ENCODE measurements at places on chromosomes 13 and 19.
A peak's percentile ranks its signal among the peaks of the same experiment; 100 is the strongest.

- no peak for DNase-seq
Observed at GRCh38 chr19:389255-389934, 19.6 kb downstream of the C2CD4C start.

DNA sequence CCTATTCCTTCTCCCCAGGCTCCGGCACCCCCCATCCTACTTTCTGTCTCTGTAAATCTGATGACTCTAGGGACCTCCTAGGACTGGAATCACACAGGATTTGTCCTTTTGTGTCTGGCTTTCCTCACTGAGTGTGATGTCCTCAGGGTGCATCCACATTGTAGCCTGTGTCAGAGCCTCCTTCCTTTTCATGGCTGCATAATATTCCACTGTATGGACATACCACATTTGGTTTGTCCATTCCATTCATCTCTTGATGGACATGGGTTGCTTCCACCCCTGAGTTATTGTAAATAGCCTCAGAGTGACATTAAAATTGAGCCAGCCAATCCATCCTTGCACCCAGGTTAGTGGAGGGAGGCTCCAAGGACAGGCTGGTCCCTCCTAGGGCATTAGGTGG is 22.8 kb upstream of the NMRK2 start:
- DNase-seq, result no peak

DNA sequence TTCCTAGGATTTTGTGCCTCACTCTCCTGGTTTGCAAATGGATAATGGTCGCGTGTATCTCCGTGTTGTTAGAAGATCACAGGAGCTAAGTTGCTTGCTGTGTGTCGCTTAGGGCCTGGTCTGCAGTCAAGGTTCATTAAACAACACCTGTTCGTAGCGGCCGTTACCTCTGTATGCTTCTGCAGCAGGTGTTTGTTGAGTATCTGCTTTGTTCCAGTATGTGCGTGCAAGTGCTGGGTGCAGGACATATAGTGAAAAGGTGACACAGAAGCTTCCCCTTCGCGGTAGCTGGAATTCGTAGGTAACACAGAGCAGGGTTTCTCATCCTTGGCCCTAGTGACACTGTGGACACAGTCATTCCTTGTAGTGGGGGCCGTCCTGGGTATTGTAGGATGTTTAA is 5.4 kb downstream of the MED25 start:
- DNase-seq, result no peak

GRCh38 chr13:113526466-113527220 is 36.1 kb upstream of the DCUN1D2 start:
- DNase-seq, result no peak

- no peak for DNase-seq
Observed at GRCh38 chr19:10112037-10112761, 706 bp downstream of the P2RY11 start.

- no peak for DNase-seq
Observed at GRCh38 chr13:104961246-104961645, 1574.2 kb downstream of the EFNB2 start.

DNA sequence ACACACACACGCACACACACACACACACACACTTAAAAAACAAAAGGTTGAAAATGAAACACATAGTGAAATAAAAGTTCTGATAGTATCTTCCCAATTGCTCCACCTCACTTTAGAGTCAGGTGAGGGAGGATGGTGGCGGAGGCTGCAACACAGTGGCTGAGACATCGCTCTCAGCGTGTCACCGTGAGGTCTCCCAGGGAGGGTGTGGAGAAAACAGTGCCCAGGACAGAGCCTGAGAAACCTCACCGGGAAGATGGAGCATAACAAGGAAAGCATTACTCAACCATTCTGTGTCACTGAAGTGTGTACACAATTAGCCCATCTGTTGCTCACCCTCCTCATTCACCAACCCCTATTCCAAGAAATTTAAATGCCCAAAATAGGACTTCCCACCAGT is 111.4 kb upstream of the USP29 start:
- DNase-seq, result no peak

DNA sequence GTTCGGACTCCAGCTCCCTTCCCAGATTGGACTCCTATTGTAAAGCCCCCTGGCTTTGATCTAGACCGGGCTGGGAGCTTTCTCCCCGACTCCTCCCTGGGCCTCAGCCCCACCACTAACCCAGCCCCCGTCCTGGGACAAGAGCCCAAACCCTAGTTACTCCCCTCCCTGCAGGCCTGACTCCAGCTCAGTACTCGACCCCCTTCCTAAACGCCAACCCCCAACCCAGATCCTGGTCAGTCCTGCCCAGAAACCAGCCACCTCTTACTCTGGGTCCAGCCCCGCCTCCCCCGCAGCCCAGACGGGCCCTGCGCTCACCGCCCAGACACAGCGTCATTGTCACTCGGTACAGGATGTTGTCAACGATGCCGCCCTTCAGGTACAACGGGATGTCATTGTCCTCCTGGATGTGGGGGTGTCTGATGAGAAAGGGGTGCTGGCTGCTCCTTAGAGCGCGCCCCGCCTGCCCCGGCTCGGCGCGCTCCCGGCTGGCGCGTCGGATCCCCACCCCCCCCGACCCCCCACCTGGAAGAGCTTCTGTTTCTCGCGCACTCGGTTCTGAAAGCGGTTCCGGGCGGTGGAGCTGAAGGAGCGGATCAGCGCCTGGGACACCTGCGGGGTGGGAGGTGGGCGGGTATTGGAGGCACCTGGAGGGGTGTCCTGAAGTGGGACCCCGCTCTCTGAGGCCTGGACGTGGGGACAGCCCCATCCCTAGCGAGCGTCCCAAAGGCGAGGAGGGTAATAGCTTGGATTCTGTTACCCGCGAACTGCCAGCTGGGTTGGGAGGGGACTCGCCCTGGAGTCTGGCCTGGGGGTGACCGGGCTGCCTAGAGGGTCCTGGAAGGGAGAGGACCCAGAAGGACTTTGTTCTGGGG is 866 bp downstream of the COX7A1 start:
- DNase-seq, result no peak

DNA sequence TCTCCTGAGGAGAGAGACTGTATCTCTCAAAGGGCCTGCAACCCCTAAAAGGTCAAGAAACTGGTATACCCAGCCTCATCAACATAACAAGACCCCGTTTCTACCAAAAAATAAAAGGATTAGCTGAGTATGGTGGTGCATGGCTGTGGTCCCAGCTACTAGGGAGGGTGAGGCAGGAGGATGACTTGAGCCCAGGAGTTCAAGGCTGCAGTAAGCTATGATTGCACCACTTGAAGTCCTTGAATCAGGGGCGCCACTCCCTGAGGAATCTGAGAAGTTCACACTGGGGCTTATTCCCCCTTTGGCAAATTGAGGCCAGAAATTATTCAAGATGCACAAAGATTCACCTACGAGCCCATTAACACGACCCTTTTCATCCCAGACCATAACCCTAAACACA is 83.0 kb downstream of the TSHZ3 start:
- no peak for DNase-seq

DNA sequence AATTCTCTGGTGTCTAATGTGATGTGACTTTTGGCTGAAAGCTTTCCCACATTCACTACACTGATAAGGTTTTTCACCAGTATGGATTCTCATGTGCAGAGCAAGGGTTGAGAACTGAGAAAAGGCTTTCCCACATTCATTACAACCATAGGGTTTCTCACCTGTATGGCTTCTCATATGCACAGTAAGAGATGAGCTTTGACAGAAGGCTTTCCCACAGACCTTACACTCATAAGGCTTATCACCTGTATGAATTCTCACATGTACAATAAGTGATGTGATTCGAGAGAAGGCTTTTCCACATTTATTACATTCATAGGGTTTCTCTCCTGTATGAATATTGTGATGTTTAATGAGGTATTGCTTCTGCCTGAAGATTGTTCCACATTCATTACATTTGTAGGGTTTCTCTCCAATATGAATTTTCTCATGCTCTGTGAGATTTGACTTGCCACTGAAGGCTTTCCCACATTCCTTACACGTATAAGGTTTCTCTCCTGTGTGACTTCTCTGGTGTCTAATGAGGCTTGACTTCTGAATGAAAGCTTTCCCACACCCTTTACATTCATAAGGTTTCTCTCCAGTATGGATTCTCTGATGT is 14.0 kb downstream of the ZNF260 start:
- no peak for DNase-seq

- DNase-seq, result no peak
Observed at GRCh38 chr19:34189917-34190425, 17.7 kb downstream of the LSM14A start.

GRCh38 chr19:46487178-46487801 is 8.4 kb downstream of the PNMA8B start:
- no peak for DNase-seq

DNA sequence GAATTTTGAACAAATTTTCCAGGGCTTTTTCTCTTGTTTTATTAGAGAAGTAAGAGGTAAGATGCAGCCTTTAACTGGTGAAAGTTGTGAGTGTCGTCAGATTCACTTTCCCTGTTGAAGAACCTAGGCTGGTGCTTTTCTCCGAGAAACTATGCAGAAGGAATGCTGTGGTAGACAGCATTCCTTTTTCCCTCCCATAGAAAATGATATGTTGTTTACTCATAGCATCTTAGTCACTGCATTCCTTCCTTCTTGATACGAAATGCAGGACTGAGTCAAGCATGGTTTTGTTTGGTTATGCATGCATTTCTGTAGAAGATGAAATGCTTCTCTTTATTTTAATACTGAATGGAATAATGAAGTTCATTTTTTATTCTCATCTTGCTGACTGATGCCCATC is 3.4 kb downstream of the ITGBL1 start:
- DNase-seq, result peak; percentile 94

- DNase-seq, result no peak
Observed at GRCh38 chr19:18735752-18736151, 52.3 kb downstream of the CRTC1 start.

GRCh38 chr19:10091895-10092641 is 6.0 kb downstream of the SHFL start:
- DNase-seq, result no peak

DNA sequence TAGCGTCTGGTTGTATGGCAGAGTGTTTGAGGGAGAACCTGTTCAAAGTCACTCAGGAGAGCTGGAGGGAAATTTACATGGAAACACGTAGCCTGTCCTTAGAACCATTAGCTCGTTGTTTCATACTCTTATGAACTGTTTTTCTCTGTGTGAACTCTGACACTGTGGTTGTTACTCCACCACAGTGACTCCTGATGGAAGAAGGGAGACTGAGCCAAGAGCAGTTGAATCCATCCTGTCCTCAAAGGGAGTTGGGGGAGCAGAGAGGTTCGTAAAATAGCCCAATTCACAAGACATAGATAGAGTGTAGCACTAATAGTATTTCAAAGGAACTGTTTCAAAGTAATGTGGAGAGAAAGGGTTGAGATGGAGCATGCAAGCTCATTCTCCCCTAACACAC is 964.8 kb downstream of the PCDH9 start:
- DNase-seq, result no peak

GRCh38 chr19:50876456-50876855 is 3.2 kb downstream of the KLK2 start:
- no peak for DNase-seq

GRCh38 chr13:72435251-72435650 is 292.2 kb downstream of the MZT1 start:
- DNase-seq, result no peak

DNA sequence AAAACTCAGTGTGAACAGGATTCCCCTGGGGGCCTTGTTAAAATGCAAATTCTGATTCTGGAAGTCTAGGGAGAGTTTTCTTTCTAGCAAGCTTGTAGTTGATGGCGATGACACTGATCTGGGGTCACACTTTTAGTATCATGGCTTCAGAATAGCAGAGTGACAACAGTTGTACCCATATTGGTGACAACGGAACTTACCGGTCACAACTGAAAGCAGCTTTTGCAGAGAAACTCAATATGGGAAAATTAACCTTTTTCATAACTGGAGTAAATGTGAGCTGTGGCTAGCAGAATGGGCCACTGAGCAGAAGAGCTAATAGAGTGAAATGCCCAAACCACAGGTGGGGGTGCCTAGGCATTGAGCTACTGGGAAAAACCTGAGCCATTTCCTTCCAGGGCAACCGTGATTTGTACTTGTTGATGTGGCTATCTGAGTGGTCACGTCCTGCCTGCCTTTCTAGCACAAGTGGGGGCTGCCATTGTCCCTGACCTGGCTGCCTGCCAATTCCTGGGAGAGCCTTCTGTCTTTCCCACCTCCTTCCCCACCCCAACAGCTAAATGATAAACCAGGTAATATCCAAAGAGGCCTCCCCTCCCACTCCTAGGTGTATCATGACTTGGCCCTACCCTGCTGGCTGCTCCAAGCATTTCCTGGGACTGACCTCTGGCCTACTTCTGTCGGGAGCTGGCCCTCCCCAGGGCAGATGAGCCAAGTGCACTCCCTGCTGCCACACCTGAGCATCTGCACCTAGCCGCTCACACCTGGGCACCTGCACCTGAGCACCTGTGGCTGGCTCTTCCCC is 1.7 kb upstream of the SLC10A2 start:
- DNase-seq, result no peak

DNA sequence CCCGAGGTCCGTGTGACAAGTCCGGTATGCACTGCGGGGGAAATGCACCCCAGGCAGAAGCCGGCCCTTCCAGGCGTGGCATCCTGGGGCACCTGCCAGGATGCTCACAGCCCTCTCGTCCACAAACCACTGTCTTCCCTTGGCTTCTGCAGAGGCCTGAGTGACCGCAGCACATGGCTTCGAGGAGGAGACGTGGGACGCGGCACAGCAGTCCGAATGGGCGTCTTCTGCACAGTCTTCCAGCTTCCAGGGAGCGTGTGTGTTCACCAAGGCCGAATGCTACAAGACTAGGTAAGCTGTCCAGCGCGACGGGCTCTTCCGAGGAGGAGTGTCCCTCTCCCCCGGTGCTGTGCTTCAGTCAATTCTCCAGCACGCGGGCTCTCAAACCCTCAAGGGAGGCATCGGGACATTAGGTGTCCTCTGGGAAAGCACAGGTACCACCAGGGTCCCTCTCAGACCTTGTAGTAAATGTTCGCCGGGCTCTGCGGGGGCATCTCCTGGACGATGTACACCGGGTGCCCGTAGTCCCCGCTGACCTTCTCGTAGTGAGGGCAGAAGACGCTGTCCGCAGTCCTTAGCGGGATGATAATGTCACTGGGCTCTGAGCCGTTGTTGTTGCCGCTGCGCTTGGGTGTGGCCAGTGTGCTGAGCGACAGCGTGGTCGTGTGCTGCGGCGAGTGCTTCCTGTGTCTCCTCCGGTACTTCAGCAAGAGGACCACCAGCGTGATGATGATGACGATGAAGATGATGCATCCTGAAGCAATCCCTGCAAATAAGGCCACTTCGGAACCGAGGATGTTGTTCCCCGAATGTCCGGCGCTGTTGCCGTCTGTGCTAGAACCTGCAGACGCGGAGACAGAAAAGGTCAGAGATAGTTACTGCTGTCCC is 42.6 kb downstream of the EFNB2 start:
- no peak for DNase-seq

- DNase-seq, result no peak
Observed at GRCh38 chr13:25489238-25489637, 117.5 kb downstream of the ATP8A2 start.

DNA sequence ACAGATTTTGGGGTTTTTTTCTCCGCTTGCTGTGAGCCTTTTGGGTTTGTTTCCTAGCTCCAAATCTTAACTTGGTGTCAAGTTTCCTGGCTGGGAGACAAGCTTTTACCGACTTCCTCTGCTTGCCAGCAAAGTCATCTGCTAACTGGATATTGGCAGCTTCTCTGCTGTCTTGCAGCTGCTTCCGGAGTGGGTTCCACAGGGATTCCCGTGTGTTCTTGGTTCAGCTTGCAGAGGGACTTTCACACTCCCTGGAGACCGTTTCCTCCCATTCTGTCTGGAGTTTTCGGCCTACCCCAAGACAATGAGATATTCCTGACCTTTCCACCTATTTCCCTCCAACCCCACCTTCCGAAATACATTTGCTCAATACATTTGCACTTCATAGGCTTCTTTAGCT is 2.2 kb upstream of the COLGALT1 start:
- DNase-seq, result peak; percentile 85
